Smooth muscle cell of trachea (primary cell): ENCODE measurements at places on chromosomes 5 and 9. TPM values are rescaled to one million over a fixed set of nuclear protein-coding genes. Genes with fewer than 3 reads are reported as not detected.

The MED22 gene
- total RNA-seq, result 17.9 and 21.5 TPM in 2 replicates

The CARD6 gene
- 18.7 and 24.0 TPM in 2 replicates for total RNA-seq

The SPEF2 gene
- 4.1 and 5.2 TPM in 2 replicates for total RNA-seq

The FCN1 gene
- total RNA-seq, result not detected in 2 replicates

The SIGMAR1 gene
- 71.1 and 88.0 TPM in 2 replicates for total RNA-seq

The GNAQ gene
- 28.4 and 32.3 TPM in 2 replicates for total RNA-seq

The IGIP gene
- total RNA-seq, result 9.2 and 11.9 TPM in 2 replicates

The ERMP1 gene
- 12.6 and 12.9 TPM in 2 replicates for total RNA-seq

The TNFSF8 gene
- total RNA-seq, result not detected in 2 replicates

The PLPP7 gene
- total RNA-seq, result 9.3 and 13.2 TPM in 2 replicates

The SKP2 gene
- 28.6 and 34.0 TPM in 2 replicates for total RNA-seq

The SPINK7 gene
- not detected in 2 replicates for total RNA-seq

The ZNF462 gene
- 17.0 and 19.0 TPM in 2 replicates for total RNA-seq

The SAXO1 gene
- under 0.01 and 0.17 TPM in 2 replicates for total RNA-seq

The LCP2 gene
- total RNA-seq, result not detected in 2 replicates
